ENCODE measurements at places on chromosomes 6 and 20.

DNA sequence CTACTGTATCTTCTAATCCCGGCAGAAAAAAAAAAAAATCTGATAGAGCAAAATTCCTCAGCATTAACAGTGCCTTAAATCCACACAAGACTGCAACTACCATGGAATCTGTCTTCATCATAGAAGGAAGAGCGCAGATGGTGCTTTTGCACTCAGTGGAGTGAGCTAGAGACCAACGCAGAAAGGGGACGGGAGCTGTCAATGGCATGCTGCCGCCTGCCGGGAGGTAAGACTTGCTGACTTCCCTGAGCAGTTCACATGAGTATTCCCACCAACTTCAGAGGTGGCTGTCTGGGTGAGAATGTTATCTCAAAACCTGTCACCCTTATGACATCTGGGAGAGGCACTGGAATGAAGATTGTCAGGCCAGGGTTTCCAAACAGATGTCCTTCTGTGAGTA, 35.6 kb downstream of the DZANK1 start:
- no peak for DNase-seq

- DNase-seq = no peak
Observed at GRCh38 chr20:3221398-3222226, 12.3 kb downstream of the ITPA start.

DNA sequence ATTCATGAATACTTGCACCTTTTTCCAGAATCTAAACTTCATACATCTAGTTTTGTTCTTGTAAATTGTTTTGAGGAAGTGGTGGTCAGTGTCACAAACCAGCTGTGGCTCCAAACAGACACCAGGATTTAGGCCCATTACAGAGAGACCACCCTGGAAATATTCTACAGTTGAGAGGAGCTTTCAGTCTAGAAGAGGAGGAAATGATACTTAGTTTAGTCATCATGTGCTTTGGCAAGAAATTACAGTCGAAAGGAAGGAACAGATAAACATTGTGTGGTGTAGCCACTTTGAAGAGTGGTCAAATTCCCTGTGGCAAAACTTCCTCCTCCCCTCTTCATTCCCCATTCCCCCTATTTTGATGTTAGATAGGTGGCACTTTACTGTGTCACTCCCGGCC, 15.7 kb downstream of the DCBLD1 start:
- DNase-seq = no peak

DNA sequence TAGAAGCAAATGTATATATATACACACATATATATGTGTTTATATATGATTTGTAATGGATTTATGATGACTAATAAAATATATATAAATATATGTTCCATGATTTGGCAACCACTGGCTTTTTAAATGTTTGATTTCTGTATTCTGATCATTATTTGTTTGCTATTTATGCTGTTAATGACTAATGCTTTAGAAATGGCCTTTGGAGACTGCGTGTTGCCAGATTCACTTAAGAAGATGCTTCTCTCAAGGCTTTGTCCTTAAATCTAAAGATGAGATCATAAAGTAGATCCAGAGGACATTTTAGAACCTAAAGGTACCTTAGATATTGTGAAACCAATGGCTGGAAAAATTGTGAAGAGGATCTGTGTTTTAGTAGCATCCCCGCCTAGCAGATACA, 116.0 kb upstream of the SUPT3H start:
- no peak for DNase-seq

GRCh38 chr6:127092466-127092865, 26.0 kb upstream of the RSPO3 start:
- DNase-seq = no peak

DNA sequence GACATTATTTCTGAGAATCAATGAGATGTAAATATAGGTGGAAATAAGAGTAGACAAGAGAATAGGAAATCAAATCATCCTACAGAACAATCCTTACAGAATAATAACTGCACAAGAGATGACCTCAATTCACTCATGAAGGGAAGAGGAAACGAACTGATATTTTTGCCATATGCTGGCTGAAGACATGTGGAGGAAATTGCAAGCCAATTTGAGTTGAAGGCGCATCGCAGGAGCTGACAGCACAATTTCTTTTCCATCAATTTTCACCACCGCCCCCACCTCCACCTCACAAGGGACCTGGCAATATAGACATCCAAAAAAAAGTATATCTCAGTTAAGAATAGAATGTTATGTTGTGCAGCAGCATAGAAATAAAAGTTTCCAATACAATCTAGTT, 20.3 kb downstream of the CITED2 start:
- no peak for DNase-seq

DNA sequence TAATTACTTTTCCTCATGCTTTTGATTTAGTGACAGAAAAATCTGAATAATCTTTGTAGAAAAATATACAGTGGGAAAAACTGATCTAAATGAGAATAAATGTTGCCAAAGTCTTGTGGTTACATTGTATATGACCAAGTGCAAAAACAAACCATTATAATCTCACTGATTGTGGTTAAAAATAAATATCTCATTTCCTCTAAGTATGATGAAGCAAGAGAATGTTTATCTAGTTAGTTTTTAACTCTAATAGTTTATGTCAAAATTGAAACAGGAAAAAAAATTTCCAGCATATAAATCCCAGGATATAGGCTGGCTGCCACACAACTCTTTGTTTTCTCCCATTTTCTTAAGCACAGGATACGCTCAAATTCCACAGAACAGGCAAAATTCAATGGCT, 392.7 kb upstream of the ID4 start:
- DNase-seq = no peak

- no peak for DNase-seq
Observed at GRCh38 chr6:37406726-37407341, 26.2 kb upstream of the CMTR1 start.

DNA sequence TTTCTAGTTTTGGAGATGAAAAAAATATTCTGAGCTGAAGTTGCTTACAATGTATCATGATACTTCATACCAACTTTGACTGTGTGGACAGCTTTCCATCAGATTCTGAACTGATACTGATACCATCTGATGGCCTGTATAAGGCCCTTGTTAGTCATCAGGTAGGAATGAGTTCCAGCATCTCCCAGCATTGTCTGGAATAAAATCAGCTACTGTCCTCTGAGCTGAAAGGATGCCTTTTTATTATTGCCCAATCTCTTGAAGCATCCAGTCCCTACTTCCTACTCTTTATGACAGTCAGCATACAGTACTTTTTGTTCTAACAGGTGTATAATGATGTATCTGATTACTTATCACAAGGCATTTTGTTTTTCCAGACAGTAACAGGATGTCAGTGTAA, 70.6 kb upstream of the EYA4 start:
- no peak for DNase-seq

- DNase-seq = no peak
Observed at GRCh38 chr6:56386717-56387116, 139.3 kb upstream of the COL21A1 start.

DNA sequence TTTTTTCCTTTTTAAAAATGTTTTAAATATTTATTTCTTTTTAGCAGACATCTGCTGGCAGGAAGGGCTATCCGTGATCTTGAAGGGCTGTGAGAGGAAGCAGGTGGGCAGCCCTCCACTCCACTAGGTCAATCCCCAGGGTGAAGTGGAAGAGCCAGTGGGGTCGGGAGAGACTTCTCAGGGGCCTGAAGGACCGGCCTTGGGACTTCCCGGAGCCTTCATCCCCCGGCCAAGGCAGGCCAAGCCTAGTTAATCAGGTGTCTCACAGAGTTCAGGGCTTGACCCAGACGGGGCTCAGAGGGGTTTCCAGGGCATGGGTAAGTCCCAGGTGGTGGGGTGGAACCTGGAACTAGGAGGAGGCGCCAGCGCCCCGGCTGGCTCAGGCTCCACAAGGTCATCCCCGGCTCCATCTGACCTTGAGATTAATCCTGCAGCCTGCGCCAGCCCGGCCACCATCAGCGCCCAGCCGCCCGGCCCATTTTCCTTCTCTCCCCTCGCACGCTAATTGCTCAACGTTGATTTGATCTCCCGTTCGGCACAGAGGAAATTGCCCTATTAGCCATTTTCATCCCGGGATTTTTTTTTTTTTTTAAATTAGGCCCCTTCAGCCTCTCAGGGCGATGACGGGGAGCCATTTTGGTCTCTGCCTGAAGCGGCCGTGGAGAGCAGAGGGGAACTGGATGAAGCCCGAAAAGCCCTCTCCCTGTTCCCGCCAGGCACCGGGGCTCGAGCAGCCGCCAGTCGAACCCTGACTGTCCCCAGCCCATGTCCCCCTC, 44.4 kb downstream of the MDFI start:
- no peak for DNase-seq

DNA sequence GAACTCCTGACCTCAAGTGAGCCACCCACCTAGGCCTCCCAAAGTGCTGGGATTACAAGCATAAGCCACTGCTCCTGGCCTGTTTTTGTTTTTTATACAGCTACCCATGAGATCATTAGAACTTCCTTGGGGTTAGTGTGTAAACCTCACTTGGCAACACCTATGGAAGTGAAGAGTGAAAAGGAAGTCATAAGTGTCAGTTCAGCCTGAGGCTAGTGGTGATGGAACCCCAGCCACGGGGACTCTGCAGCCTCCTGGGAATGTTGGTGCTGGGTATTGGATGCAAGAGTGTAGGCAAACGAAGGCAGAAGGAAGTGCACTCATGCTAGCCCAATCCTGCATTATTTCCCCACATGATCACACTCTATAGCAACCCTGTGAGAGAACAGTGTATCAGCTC, 33.6 kb upstream of the FUCA2 start:
- no peak for DNase-seq

GRCh38 chr6:97059473-97059872, 134.9 kb downstream of the KLHL32 start:
- no peak for DNase-seq

DNA sequence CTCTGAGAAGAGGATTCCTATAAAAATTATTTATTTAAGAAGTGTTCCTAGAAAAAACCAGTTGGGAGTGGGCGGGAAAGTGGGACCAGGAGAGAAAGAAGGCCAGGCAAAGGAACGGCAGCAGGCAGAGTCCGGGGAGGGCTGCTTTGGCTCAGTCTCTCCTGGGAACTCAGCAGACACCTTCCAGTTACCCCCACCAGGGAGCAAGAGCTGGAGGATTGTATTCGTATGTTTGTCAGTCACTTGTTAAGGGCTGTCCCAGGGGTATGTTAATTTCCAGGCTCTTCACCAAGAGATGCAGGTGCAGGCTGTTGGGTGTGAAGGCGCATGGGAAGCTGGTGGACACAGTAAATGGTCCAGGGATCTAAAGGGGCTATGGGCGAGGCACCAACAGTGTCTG, 53.0 kb upstream of the CHD6 start:
- DNase-seq = no peak

DNA sequence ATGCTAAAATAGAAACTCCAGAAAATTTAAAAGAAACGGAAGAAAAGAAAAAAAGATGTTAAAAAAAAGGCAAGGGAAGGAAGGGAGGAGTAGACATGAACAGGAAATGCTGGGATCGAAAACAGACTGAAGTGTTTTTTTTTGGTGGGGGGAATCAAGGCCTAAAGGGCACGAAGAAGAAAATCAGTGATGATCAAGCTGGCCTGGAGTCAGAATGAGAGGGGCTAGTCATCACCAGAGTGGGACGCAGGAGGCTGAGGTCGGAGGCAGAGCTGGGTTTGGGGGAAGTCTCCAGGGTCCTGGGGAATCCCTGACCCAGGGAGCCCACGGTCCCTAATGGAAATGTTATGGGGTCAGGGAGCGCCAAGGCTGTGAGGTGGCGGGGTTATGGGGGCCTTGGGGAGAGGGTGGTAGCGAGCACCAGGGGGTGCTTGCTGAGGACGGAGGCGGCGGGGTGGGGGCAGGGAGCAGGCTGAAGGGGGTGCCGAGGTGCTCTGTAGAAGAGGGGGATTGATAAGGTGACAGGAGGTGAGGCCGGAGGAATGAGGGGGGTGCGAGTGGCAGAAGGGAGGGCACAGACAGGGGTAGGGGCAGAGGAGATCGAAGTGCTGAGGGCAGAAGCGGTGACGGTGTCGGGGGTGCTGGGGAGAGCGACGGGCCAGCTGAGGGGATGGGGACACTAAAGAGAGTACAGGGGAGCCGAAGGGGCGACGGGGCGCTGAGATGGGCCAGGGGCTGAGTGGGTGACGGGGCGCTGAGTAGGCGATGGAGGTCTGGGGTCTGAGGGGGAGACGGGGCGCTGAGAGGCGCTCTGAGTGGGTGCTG, 684 bp downstream of the ZNFX1 start:
- no peak for DNase-seq

GRCh38 chr20:62441987-62442539, 14.7 kb upstream of the RBBP8NL start:
- no peak for DNase-seq

GRCh38 chr20:63785691-63786131, 45.4 kb downstream of the ZBTB46 start:
- DNase-seq = no peak

DNA sequence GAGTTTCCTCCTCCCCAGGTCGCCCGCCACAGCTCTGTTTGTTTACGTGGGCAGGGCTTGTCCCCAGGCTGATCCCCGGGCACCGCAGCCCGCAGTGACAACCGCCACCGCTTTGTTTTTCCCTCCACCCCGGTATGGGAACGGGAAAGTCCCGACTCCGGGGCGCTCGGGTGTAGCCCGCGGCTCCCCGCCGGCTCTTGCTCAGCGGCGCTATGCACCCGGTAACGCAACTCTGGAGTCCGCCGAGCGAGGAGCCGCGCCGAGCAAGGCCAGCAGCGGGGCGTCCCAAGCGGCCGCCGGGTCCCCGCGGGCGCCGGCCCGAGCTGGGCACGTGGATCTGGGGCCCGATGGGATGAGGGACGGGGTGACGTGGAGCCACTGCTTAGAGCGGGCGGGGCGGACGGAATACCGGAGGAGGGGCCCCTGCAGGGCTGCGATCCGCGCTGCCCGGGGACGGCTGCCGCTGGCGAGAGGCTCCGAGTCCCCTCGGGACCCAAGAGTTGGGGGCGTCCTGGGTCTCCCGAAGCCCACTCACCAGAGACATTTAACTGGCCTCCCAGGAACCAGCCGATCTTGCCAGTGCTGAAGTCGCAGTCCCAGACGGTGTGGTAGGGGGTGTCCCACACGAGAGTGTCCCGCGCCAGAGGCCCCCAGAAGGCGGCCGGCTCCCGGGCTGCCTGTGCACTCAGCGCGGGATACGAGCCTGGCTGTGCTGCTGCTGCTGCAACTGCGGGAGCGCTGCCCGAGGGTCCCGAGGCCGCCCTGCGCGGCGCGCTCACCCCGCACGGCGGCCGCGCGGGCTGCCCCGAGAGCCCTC, 497 bp downstream of the ACSS1 start:
- no peak for DNase-seq

Data from CMK (cell line).